Activated CD4-positive, alpha-beta T cell treated with anti-CD3 and anti-CD28 coated beads, Interleukin-2, amount 10 ng/mL, durations not matched to agents 7 days and 5 days (primary cell): ENCODE measurements at places on chromosomes 16 and 17.

DNA sequence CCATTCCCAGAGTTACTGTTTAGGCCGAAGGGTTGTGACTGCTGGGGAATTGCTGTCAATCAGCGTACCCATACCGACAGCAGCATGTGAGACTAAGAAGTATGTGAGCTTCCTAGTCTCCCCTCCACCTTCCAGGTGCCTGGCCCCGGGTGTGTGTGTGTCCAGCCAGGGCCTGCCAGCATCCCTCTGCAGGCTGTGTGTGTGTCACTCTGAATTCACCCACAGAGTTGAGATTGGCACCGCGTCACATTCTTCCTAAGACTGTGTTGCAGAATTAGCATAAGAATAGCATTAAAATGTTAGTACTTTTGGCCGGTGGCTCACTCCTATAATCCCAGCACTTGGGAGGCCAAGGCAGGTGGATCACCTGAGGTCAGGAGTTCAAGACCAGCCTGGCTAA, 31.8 kb downstream of the PRMT7 start:
- H3K27ac ChIP-seq, result no peak overlapping the region
- no peaks in the 10 kb centered on the region for H3K27me3 ChIP-seq
- H3K36me3 ChIP-seq, result peaks cover 72% of the 10 kb centered on the region

- no peak overlapping the region for H3K4me3 ChIP-seq
- no peaks in the 10 kb centered on the region for H3K27me3 ChIP-seq
These were observed 165.0 kb downstream of the LGALS9B start for GRCh38 chr17:20302246-20302917.

DNA sequence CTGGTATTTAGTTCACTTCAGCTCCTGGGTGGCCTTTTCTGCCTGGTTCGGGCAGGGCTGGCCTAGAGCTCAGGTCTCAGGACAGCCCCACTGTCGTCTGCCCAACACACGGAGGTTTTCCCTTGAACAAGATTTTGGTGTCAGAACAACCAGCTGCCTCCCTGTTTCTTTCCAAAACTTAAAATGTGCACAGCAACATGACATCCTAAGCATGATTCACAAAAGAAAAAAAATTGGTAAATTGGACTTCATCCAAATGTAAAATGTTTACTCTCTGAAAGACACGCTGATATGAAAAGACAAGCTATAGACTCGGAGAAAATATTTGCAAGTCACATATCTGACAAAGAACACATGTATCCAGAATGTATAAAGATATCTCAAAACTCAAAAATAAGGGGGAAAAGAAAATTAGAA, 197.8 kb upstream of the CHMP6 start:
- no peak for DNase-seq
- peaks cover 70% of the 10 kb centered on the region for H3K36me3 ChIP-seq
- peaks cover 71% of the 10 kb centered on the region for H3K4me1 ChIP-seq
- no peaks in the 10 kb centered on the region for H3K27me3 ChIP-seq
- H3K27ac ChIP-seq, result peak overlapping the region; percentile 84
- H3K4me3 ChIP-seq, result no peak overlapping the region

- no peak overlapping the region for H3K4me3 ChIP-seq
- no peaks in the 10 kb centered on the region for H3K4me1 ChIP-seq
- no peak overlapping the region for H3K27ac ChIP-seq
- H3K27me3 ChIP-seq, result no peaks in the 10 kb centered on the region
These were observed 492.2 kb downstream of the WWOX start for GRCh38 chr16:78591682-78592103.

DNA sequence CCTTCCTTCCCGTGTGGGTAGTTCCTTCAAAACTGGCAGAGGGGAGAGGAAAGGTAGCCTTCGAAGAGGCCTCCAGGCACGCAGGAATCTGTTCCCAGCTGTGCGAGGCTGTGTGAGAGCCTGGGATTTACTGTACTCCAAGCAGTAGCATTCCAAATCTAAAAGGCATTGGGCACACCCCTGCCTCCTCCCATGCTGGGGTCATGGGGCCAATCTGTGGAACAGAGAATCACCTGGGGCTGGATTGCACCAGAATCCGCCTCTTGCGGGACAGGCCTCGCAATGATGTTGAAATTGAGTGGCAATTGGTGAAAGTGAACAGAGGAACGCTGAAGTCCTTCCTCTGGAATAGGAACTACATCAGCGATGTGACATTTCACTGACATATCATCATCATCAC, 72.5 kb upstream of the IRX3 start:
- H3K4me3 ChIP-seq, result no peak overlapping the region
- H3K4me1 ChIP-seq, result no peaks in the 10 kb centered on the region
- no peak for DNase-seq

DNA sequence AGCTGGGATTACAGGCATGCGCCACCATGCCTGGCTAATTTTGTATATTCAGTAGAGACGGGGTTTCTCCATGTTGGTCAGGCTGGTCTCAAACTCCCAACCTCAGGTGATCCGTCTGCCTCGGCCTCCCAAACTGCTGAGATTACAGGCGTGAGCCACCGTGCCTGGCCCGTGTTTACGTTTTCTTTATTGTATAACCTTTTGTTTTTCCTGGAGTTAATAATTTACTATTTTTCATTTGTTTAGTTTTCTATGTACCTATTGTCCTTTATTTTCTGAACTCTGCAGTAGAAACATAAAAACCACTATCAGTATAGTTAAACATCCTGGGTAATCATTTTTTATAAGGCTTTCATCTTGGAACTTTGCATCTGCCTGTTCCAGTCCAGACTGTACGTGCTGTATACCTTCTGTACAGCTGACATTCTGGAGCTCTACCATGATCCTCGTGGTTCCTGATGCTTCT, 73.6 kb downstream of the PPM1E start:
- no peak overlapping the region for H3K4me3 ChIP-seq
- peaks cover 25% of the 10 kb centered on the region for H3K27me3 ChIP-seq
- no peak overlapping the region for H3K27ac ChIP-seq
- H3K36me3 ChIP-seq, result no peaks in the 10 kb centered on the region
- no peak for DNase-seq
- no peaks in the 10 kb centered on the region for H3K4me1 ChIP-seq
